Activated T-helper 17 cell treated with anti-CD3 and anti-CD28 coated beads, Interleukin-2, amount 50 U/mL, for 72 hours (primary cell): ENCODE measurements at places on chromosomes 13 and 19.
A peak's percentile ranks its signal among the peaks of the same experiment; 100 is the strongest.

- no peak for ATAC-seq
Measured at GRCh38 chr19:8323781-8324185, 2.5 kb downstream of the RPS28 start.

DNA sequence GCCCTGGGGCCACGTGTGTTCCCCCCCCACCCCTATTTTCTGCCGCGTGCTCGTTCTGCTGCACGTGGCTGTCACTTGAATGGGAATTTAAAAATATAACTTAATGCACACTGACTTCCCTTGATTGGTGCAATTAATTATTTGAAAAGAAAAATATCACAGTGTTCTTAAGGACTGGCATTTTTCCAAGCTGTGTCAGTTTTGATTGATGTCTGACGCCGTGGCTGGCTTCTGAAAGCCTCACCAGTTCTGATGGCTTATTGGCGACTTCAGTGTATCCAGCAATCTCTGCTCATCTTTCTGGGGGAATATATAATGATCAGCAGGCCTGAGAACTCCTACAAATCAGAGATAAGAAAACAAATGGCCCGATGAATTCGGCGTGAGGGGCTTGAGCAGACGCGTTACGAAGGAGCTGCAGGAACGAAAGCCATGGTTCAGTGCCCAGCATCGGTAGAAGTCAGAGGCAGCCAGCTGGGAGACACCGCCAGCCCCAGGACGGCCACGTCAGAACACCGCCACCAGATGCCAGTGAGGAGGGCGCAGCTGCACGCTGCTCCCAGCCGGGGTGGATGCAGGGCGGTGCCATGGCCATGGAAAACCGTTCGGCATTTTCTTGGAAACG lies 111.2 kb downstream of the KDM4B start:
- no peak for ATAC-seq

GRCh38 chr19:45125975-45126493 lies 33.1 kb downstream of the PPP1R37 start:
- peak; percentile 60 for ATAC-seq

- no peak for ATAC-seq
Measured at GRCh38 chr19:12733369-12734214, 892 bp downstream of the TRIR start.

GRCh38 chr19:35107545-35107944 lies 8.1 kb upstream of the FXYD3 start:
- peak; percentile 80 for ATAC-seq

- no peak for ATAC-seq
Measured at GRCh38 chr19:13611596-13611995, 105.3 kb upstream of the CACNA1A start.

GRCh38 chr13:112576768-112577167 lies 11.2 kb downstream of the TUBGCP3 start:
- no peak for ATAC-seq

DNA sequence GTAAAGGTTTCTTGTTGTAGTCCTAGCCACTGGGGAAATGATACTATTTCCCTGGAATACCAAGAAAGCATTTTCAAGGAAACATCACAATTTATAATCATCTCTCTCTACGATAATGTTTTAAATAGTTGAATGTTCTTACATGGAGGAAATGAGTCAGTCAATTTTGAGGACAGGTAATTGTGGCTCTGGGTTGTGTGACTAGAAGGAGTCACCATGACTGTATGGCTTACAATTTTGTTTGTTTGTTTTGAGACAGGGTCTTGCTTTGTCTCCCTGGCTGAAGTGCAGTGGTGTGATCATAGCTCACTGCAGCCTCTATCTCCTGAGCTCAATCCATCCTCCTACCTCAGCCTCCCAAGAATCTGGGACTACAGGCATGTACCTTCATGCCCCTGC lies 47.4 kb downstream of the COG3 start:
- peak; percentile 78 for ATAC-seq

DNA sequence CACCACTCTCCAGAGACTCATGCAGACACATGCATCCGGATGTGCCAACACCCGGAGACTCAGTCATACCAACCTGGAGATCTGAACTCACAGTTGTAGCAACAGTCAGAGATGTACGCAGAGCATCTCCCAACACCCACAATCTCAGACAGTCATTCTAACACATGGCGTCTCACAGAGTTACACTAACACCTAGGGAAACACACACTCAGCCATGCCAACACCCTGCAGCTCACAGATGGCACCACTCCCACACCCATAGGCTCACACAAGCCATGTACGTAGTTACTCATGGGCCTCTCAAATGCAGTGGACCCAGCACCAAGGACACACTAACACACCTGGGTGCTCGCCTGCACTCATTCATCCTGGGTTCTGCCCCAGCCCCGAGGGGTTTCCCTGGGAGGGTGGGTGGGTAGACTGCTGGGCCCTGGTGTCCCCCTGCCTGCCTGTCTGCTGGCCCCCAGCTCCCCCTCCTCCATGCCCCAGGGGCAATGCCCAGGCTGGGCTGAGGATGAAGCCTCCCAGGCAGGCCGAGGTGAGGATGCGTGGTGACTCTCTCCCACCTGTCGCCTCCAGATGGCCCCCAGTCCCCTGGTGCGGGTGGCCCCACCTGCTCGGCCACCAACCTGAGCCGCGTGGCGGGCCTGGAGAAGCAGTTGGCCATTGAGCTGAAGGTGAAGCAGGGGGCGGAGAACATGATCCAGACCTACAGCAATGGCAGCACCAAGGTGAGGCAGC lies 10.0 kb downstream of the PKN1 start:
- no peak for ATAC-seq

GRCh38 chr19:1825909-1826556 lies 14.0 kb upstream of the ATP8B3 start:
- peak; percentile 92 for ATAC-seq

- no peak for ATAC-seq
Measured at GRCh38 chr19:19559931-19560330, 21.9 kb downstream of the CILP2 start.

DNA sequence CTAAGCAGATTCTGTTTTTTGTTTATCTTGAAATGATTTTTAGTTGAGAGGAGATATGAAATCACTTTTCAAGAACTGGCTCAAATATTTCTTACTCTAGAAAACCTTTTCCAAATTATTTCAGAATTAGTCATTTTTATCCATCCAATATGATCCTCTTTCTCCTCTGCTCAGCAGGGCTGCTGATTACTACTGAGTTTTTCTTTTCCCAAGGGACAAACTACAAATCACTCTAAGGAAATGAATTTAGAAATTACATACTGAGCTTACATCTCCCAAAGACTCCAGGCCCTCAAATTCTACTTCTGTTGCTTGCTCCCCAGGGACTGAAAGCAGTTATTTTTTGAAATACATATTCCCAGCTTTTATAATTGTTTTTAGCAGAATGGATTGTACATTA lies 87.4 kb upstream of the UFM1 start:
- ATAC-seq: no peak

DNA sequence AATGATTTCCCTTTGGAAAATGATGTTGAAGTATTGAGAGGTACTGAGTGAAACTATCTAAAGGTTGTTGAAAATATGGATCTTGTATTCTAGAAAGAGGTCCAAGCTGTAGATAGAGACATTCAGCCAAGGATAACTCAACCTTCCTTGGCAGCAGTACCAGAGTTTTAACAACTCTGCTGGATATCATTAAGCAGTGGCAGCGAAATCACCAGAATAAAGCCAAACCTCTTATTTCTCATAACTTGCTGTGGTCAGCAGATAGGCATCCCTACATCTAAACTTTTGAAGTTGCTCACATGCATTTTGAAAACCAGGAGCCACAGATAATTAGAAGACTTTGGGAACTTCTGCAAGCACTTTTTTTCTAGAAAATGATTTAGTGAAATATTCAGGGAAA lies 559.8 kb downstream of the IRS2 start:
- no peak for ATAC-seq

- ATAC-seq: peak; percentile 59
Measured at GRCh38 chr13:32001154-32001768, 30.3 kb upstream of the FRY start.

DNA sequence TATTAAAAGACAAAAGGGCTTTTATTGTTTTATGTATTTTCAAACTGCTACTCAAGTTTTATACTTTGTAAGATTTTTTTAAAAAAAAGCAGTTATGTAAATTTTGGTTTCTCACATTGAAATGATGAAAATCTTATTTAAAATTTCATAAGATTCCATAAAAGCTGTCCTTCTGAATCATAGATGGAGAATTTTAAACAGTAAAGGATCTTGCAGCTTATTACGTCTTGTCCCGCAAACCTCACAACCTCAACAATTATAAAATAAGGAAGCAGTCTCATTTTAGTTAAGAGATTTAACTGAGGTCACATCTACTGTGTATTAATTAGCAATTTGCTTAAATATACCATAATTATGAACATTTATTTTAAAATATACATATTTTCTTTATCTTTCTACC lies 581.0 kb upstream of the SPRY2 start:
- no peak for ATAC-seq

DNA sequence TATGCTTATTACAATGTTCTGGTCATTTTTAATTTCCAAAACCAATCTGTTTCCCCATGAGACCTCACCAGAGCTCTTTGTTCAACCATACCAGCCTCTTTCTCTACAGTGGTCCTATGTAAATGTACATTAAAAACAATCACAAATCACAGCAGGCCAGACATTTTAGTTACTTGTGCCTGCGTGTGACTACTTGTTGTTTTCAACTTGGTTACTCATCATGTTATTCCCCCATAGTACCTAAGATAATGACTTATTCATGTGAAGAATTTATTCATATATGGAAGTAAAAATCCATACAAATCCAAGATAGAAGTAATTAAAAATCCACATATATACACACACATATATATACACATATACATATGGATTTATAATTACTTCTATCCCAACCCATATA lies 379.6 kb downstream of the SLITRK6 start:
- ATAC-seq: no peak

- peak; percentile 93 for ATAC-seq
Measured at GRCh38 chr19:18496167-18496979, 25.5 kb downstream of the ELL start.

DNA sequence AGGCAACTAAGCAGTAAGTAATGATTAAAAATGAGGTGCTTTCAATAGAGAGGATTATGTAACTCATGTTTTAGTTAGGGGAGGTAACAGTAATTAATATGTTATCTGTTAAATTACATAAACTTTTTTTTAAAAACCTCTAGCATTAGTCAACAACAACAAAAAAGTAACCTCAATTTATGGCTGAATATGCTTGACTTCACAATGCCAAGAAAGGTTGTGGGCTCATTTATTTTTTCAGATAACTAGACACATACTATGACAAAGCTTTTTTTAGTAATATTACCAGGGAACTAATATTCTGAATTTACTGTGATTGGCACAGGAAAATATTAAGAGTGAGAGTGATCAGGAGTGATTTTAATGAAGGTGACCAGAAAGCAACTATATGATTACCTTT lies 54.9 kb downstream of the KCNRG start:
- ATAC-seq: no peak

DNA sequence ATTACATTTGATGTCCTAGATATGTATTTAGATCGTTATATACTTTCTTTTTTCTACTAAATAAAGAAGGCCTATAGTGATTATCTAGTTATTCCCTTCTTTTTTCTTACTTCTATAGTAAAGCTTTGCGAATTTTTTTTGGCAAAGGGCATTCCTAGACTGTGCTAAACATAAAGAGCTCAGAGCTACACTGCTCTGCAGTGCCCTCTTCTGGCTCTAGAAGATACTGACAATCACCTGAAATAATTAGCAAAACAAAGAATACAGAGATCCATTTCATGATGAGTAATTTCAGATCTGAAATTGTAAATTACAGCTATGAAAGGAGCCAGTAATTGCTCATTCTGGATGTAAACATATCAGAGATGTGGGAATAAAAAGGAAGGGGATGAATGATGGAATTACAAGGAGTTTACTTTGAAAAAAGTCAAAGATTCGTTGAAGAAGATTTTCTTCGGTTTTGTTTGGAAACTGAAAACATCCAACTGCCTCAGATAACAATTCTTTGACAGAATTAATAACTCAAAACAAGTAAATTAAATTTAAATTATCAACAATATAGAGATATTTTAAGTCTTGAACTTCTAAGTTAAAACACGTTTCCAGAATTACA lies 288.5 kb downstream of the NALCN start:
- ATAC-seq: peak; percentile 79

DNA sequence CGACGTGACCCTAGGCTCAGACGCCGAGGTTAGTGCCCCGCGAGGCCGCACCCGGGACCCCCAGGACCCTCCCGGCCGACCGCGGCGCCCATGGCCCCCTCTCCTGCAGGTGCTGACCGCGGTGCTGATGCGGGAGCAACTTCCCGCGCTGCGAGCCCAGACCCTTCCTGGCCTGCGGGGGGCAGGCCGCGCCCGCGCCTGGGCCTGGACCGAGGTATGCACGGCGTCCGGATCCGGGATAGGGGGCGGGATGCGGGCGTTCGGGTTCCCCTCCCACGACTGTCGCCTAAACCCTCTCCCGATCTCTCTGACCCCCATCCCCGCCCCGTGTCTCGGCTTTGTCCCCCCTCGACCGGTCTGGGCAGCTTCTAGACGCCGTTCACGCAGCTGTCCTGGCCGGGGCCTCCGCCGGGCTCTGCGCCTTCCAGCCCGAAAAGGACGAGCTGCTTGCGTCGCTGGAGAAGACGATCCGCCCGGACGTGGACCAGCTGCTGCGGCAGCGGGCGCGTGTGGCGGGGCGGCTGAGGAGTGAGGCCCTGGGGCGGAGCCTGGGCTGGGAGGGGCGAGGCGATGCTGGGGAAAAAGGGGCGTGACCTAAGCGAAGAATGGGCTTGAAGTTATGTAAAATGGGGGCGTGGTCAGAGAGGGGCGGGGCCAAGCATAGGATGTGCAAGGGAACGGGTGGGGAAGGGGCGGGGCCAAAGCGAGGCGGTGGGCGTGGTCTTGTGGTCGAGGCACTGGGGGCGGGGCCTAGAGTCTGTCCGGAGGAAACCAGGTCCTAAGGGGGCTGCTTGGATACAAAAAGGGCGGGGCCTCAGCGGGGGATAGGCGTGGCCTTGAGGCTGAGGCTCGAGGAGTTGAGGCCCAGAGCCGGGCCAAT lies 16.0 kb upstream of the COLGALT1 start:
- ATAC-seq: peak; percentile 95

- ATAC-seq: peak; percentile 71
Measured at GRCh38 chr19:21483589-21484170, 21.7 kb upstream of the ZNF429 start.

GRCh38 chr19:1875646-1876495 lies 9.4 kb downstream of the ABHD17A start:
- ATAC-seq: peak; percentile 98
